Activated T-cell treated with anti-CD3 and anti-CD28 coated beads for 1 hour (primary cell): ENCODE measurements at places on chromosomes 16 and 17.

DNA sequence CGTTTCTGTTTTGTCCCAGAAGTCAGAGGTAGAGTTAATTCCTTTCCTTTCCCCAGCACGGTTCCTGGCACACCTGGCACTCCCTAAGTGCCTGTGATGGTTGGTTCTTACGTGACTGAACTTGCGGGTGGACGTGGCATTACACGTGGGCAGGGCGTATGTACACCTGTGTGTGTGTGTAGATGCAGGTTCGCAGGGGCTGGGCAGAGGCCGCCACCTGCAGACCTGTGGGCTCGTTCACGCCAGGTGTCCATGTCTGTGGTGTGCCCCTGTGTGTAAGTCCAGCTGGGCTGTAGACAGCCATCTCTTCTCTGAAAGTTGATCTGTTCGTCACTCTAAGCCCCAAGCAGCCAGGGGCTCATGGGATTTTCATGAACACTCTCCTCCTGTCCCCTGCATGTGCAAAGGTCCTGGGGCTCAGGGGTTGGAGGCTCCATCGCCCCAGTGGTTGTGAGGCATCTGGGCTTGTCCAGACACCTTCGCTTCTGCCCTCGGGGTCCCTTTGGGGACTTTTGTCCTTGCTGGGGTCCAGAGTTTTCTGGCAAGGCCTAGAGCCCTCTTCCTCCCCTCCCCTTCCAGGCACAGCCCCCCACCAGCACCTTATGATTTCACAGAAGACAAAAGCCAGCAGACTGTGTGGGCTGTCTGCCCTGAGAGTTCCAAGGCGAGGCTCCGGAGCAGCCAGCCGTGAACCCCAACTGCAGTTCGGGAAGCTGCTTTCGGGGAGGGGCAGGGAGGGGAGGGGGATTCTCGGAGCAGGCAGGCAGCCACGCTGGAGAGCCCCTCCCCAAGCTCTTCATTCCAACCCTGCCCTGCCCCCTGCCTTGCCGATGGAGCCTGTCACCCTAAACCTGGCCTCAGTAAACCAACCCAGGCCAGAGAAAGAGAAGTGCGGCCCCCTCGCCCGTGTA lies 5.4 kb upstream of the FSCN2 start:
- DNase-seq, result no peak

DNA sequence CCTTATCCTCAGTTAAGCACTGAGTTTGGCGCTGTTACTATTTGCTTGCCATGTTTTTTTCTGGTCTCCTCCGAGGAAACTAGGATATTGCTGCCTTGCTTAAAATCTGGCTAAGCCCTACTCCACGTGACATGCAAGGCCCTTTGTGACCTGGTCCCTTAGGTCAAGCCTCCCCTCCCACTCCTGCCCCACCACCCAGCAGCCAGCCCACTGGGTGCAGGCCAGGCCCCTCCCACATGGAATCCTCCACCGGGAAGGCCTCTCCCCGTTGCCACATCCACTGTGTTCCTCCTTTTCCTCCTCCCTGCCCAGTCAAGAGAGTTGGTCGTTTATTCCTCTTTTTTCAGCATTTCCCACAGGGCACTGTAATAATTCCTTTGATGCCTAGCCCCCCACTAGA lies 16.2 kb downstream of the PSMD3 start:
- DNase-seq, result no peak

- DNase-seq, result no peak
These were observed 8.7 kb downstream of the PDE6G start for GRCh38 chr17:81647640-81648012.

DNA sequence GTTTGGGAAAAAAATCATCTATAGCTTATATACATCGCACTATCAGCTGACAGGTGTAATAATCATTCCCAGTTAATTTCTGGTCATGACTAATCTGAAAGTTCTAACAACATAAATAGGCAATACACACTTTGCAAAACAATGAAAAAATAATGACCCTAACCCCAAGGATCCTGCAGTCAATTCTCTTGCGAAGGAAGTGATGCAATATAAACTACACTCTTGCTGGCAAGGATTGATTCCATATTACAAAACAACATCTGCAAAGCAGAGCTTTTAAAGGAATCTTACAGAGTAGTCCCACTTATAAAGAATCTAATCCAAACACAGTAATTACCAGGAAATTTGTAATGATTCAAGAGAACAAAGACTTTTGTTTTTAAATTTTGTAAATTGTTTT lies 73.4 kb downstream of the MYO1D start:
- DNase-seq, result no peak

DNA sequence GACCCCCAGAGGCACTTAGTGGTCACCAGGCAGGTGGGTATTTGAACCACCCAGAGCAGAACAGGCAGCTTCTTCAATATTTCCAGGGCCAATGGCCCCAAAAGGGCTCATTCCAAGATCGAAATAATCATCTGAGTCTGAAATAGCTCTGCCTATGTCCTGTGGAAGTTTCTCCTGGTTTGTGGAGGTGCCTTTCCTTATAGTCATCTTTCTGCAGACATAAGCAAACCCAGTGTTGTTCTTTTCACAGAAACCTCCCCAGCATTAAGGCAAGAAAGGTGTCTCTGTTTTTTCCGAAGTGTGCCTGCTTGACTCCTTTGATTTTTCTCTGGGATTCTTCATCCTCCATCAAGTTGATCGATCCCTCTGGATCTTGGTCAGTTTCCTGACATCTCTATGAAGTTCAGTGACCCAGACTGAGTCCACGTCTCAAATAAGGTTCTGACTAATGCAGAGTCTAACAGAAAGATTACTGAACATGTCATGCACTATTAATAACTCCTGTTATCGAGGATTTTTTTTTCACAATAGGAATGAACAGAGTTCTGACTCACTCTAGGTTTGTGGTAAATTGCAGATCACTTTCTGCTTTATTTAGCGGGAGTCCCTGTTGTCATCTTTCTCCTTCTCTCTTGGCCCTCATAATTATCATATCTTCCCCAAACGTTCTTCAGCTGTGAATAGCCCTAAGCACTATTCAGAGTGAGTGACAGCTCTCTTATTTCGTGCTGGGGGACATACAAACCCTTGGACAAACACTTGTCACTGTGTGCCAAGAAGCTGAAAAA lies 1.5 kb downstream of the LRRC3C start:
- no peak for DNase-seq

- DNase-seq, result no peak
These were observed 4.0 kb upstream of the TMEM88 start for GRCh38 chr17:7850701-7851437.

GRCh38 chr16:81816793-81817210 lies 37.7 kb downstream of the PLCG2 start:
- no peak for DNase-seq

DNA sequence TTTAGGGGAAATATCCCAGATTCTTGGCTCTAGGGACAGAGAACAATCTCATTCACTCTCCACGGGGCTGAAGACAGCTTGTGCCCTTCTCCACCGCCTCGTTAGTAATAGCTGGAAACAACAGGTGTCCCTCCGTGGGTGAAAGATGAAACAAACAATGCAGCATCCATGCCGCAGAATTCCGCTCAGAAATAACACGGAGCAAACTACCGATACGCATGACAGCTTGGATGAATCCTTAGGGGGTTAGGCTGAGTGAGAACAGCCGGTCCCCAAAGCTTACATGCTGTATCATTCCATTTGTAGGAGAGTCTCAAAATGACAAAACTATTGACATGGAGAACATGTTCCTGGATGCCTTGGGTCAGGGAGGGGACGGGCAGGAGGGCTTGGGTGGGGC lies 29.4 kb upstream of the CACNG1 start:
- no peak for DNase-seq

DNA sequence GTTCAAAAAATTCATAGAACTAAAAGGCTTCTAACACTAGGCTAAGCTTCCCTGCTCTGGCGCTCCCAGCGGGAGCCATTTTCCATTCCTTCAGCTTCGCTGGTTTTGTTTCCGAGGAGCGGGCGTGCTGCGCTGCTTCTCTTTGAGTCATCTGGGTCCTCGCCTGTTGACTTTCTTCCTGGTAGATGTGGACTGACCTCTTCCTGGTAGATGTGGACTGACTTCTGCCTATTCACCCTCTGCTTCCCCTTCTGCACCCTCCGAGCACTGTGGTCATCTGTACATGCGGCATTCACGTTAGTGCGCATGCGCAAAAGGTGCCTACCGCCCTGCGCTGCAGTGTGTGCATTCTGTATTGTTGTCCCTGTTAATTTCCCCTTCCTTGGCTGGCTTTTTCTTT lies 40.8 kb upstream of the SEC14L1 start:
- no peak for DNase-seq

GRCh38 chr17:42798011-42798382 lies 507 bp downstream of the COA3 start:
- DNase-seq, result no peak

- no peak for DNase-seq
These were observed 38.2 kb downstream of the CBFA2T3 start for GRCh38 chr16:88938777-88939244.

DNA sequence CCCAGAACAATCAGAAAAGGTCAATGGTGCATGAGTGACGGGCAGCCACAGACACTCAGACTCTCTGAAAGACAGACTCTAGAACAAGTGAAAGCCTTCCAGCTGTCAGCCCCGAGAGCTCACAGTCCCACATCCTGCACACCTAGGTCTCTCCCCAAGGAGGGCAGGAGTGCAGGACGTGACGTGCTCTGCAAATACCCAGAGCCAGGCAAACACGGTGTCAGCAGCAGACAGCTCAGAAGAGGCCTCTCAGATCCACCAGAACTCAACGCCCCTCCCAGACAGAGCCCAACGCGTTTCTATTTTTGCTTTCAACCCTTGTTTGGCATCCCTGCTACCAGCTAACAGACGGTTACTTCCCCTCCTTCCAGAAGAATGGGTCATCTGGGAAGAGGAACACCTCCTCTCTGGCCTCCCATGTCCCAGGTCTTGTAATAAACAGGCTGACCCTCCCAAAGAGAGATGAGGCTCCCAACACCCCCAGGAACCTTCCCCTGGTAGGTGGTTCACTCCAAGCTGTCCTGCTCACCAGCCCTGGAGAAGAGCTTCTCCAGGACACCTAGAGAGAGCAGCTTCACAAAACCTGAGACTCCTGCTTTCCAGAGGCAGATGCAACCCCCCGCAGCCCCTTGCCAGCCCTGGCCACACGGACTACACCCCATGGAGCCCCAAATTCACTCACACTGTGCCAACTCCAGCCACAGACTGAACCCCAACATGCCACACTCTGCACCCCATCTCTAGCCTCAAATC lies 7.6 kb downstream of the PITPNM3 start:
- DNase-seq, result no peak

- DNase-seq, result no peak
These were observed 6.7 kb downstream of the NTHL1 start for GRCh38 chr16:2040787-2041522.

- no peak for DNase-seq
These were observed 108.4 kb downstream of the SYCE1L start for GRCh38 chr16:77307426-77308162.
